ENCODE measurements at places on chromosomes 2 and 18. TPM values are rescaled to one million over a fixed set of nuclear protein-coding genes. Genes with fewer than 3 reads are reported as not detected.
A peak's percentile ranks its signal among the peaks of the same experiment; 100 is the strongest.

The IL1F10 gene
- polyA plus RNA-seq, result 0.37 TPM

GRCh38 chr2:13110825-13111224 lies 394.1 kb downstream of the TRIB2 start:
- H3K27me3 ChIP-seq, result no peaks in the 10 kb centered on the region
- H3K27ac ChIP-seq, result no peak overlapping the region
- peaks cover 22% of the 10 kb centered on the region for H3K4me1 ChIP-seq
- no peak overlapping the region for H3K4me3 ChIP-seq
- no peak for DNase-seq

DNA sequence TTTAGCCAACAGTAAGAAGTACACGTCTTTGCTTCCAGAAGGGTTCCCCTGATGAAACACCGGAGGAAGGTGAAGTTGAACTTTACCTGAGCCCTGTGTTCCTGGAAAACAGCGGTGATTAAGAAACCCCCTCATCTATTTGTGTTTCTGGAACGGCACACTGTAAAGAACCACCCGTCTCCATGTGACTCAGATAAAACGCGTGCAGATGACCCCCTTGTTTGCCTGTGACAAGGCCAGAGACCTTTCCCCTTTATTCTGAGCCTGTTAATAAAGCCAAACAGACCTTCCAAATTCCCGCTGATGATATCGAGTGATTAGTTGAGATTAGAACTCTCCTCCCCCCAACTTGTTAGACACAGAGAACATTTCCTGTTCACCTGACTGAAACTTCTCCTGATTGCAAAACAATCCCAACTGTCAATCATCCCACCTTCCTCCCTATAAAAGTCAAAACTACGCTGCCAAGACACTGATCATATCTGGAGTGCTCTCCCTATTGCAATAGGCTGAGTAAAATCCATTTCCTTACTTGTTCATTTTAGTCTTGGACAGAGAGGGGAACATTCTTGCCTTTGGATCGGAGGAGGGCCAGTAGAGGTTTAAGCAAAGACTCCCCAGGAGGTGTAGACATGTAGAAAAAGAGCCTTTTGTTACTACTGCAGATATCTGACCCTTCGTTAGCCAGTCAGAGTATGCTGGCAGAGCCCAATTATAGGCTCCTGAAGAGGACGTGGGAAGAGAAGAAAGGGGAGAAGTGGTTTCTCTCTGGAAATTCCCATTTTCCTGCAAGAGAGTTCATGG lies 914 bp upstream of the IWS1 start:
- peaks cover 23% of the 10 kb centered on the region for H3K4me1 ChIP-seq
- peak overlapping the region; percentile 100 for H3K27ac ChIP-seq
- H3K36me3 ChIP-seq, result no peaks in the 10 kb centered on the region
- DNase-seq, result no peak

DNA sequence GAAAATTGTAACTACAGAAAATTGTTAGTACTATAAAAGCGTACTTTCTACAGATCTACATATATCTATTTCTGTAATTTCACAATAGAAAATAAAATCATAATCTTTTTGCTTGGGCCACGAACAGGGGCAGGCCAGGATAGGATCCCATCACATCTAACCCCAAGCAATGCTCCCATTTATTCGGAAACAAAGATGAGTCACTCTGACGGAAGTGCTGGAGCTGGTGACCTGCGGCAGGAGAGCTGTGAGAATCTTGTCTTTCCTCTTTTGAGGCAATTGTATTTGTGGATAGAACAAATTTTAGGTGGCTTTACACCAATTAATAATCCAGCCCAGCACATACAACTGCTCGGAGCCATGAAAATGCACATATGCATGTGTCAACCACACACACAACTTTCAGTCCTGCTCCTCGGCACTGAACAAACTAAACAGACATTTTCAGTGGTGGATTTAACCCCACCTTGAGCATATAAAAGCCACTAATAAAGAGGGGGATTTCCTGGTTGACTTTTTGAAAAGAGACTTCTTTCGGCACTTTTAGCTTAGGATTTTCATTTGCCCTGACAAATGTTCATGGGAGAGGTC lies 22.3 kb upstream of the INSIG2 start:
- no peak overlapping the region for H3K27ac ChIP-seq
- H3K27me3 ChIP-seq, result no peaks in the 10 kb centered on the region
- H3K36me3 ChIP-seq, result no peaks in the 10 kb centered on the region

The AFF3 gene
- polyA plus RNA-seq, result not detected

GRCh38 chr2:210657874-210658273 lies 101.5 kb downstream of the CPS1 start:
- H3K27me3 ChIP-seq, result no peaks in the 10 kb centered on the region
- no peak for DNase-seq
- H3K36me3 ChIP-seq, result no peaks in the 10 kb centered on the region
- H3K4me3 ChIP-seq, result no peak overlapping the region
- no peak overlapping the region for H3K27ac ChIP-seq

DNA sequence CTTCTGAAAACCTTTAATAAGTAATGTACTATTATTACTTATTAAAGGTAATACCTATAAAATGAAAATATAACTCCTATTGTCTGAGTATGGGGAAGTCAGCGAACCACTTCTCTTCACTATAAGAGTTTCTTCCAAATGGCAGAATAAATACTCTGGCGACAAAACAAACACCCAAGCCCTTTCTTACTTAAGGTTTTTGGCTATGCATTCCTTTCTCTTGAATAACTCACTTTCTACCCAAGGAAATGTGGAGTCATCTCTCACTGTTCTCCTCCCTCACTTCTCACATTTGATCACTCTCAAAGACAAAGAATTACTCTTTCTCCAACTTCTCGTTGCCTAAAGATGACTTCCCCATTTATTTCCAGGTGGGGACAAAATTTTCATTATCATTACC lies 816.8 kb upstream of the CRIM1 start:
- no peaks in the 10 kb centered on the region for H3K27me3 ChIP-seq
- H3K27ac ChIP-seq, result no peak overlapping the region
- H3K4me3 ChIP-seq, result no peak overlapping the region
- no peaks in the 10 kb centered on the region for H3K36me3 ChIP-seq

DNA sequence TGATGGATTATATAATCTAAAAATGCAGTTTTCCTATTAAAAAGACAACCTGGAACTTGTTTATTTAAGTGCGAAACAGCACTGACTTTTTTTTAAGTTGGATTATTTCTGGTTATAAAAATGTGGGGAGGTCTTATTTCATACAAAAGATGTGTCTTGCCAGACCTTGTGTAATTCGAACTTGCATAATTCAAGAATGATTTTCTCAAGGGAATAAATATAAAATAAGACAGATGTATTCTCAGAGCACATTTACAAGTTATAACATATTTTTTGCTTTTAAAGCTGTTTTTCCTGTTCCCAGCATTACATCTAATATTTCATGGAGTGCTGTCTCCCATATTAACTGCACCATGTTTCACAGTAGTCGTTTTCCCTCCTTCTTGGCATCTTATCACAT lies 263.1 kb downstream of the CDH20 start:
- no peak overlapping the region for H3K4me3 ChIP-seq
- DNase-seq, result no peak
- H3K27me3 ChIP-seq, result no peaks in the 10 kb centered on the region
- no peak overlapping the region for H3K27ac ChIP-seq

GRCh38 chr2:208356846-208357574 lies 49.6 kb upstream of the PTH2R start:
- H3K27me3 ChIP-seq, result no peaks in the 10 kb centered on the region
- H3K4me1 ChIP-seq, result no peaks in the 10 kb centered on the region
- H3K36me3 ChIP-seq, result peaks cover 5% of the 10 kb centered on the region
- DNase-seq, result no peak

DNA sequence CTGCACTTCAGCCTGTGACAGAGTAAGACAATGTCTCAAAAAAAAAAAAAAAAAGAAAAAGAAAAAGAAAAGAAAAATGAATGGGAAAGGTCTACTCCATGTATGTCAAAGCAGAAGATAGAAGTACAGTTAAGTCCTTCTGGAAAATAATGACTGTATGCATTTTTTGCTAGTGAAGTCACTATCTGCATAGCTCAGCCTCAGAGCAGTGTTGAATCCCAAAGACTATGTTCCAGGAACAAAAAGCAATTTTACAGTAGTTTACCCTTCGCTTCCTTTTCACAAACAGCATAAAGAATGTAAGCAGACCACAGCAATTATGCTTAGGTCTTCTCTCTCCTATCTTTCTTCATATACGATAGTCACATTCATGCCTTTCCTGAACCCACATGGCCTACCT lies 497.4 kb downstream of the CMPK2 start:
- no peaks in the 10 kb centered on the region for H3K36me3 ChIP-seq
- H3K27ac ChIP-seq, result no peak overlapping the region
- H3K4me1 ChIP-seq, result no peaks in the 10 kb centered on the region
- H3K4me3 ChIP-seq, result no peak overlapping the region

GRCh38 chr2:62974999-62975398 lies 75.6 kb upstream of the OTX1 start:
- no peaks in the 10 kb centered on the region for H3K27me3 ChIP-seq
- no peak overlapping the region for H3K27ac ChIP-seq
- H3K4me1 ChIP-seq, result no peaks in the 10 kb centered on the region
- DNase-seq, result no peak

- no peaks in the 10 kb centered on the region for H3K36me3 ChIP-seq
- H3K27ac ChIP-seq, result no peak overlapping the region
- H3K4me3 ChIP-seq, result no peak overlapping the region
- H3K27me3 ChIP-seq, result no peaks in the 10 kb centered on the region
These were observed 162.1 kb upstream of the TTC39C start for GRCh38 chr18:23852236-23853045.

The FAP gene
- polyA plus RNA-seq, result 8.5 TPM

Data from keratinocyte (primary cell).